ENCODE measurements at places on chromosomes 7 and 10.
A peak's percentile ranks its signal among the peaks of the same experiment; 100 is the strongest.

- DNase-seq, result no peak
Observed at GRCh38 chr7:126286317-126286716, 966.4 kb downstream of the GRM8 start.

DNA sequence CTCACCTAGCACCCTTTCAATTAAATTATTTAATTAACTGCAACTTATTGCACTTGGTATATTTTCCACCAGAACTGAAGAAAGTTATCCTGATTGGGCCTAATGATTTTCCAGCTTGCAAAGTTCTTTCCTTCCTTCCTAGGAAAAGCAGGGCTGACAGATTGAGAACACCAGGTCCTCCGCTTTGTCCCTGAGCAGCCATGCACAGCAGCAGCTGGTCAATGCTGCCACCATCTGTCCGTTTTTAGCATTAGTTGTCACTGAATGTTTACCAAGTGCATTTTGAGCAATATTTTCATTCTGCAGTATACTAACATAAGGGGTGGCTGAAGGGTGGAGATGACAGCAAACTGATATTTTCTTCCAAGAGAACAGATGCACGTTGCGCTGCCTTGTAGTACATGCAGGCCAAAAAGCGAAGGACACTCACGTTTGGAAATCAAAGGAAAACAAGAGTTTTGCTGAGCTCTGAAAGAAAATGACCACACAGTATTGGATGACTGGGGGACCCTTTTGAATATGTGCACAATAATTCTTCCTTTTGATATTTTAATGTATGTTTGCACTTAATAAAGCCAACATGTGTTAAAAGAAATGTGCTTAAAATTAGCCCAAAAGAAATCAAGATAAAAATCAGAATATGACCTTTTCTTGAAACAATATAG is 248.8 kb upstream of the PTN start:
- DNase-seq, result peak; percentile 57

DNA sequence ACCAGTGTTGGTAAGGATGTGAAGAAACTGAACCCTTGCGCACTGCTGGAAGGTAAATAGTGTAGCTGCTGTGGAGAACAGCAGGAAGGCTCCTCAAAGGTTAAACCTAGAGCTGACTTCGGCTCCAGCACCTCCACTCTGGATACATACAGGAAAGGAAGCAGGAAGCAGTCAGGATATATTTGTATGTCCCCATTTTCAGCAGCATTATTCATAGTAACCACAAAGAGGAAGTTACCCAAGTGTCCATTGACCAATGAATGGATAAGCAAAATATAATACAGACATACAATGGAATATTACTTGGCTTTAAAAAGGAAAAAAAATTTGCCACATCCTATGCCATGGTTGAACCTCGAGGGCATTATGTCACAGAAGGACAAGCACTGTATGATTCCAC is 15.0 kb downstream of the RET start:
- no peak for DNase-seq

DNA sequence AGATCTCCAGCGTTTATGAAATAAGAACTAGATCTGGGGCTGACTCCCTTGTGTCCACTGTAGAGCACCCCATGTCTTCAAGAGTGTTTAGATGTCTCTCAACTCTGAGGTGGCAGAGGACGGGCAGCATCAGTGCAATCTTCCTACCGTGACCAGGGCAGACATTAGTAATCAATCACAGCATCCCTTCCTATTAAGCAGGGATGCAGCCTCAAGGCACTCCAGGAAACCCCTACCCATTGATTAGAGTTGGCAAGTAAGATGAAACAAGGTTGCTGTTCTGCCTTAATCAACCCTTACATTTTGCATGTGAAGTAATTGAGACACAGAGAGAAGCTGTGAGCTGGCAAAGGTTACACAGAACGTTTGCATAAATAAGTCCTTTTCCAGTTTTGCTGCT is 283.7 kb upstream of the ZMIZ1 start:
- no peak for DNase-seq

GRCh38 chr7:20504060-20504459 is 111.4 kb upstream of the ABCB5 start:
- DNase-seq, result no peak

DNA sequence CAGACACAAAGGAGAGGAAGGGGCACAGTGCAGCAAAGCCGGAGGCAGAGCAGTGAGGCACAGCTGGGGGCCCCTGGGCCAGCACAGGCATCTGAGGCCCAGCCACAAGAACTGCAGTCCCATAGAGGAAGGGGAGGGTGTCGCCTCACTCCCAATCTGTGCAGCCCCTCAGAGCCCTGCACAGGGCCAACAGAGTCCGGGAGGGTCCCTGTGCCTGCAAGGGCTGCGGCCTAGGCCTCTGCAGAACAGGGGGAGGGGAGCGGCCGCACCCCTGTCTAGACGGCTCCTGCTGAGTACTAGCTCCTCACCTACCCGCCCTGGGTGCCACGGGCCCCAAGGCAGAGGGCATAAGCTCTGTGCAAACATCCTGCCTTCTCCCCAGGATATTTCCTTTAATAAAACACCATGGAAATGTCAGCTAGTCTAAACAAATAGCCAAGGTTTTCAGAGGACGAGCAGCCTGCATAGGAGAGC is 32.4 kb upstream of the RET start:
- DNase-seq, result no peak

DNA sequence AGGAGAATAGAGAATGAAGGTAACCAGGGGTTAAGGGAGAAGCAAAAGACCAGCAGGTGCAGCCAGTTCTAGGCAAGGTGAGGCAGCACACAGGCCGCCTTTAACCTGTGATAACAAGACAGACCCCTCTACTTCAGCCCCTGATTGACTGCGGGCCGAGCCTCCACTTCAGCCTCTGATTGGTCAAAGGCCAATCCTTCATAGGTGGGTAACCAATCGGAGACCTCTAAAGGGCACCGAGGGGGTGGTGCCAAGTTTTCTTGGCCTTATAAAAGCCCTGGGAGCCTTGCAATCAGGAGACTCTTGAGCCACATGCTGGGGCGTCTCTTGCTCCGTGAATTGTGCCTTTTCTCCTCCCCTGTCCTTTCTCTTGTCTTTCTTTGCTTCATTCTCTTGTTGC is 98.8 kb downstream of the ELFN1 start:
- peak; percentile 38 for DNase-seq

DNA sequence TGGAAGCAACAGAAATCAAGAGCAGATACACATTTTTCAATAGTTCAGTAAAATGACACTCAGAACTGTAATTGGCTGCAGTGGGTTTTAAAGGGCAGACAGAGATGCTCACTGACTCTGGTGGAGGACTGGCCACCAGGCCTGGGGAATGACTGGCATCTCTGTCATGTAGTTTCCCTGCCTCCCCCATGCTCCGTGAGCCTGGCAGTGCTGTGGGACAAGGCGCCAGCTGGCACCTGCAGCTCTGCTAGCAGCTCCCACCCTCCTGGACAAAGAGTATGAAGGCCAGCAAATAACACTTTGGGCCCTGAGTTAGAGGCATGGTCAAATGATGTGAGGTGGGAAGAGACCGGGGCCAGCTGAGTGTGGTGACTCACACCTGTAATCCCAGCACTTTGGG is 15.0 kb downstream of the TSPAN33 start:
- no peak for DNase-seq

DNA sequence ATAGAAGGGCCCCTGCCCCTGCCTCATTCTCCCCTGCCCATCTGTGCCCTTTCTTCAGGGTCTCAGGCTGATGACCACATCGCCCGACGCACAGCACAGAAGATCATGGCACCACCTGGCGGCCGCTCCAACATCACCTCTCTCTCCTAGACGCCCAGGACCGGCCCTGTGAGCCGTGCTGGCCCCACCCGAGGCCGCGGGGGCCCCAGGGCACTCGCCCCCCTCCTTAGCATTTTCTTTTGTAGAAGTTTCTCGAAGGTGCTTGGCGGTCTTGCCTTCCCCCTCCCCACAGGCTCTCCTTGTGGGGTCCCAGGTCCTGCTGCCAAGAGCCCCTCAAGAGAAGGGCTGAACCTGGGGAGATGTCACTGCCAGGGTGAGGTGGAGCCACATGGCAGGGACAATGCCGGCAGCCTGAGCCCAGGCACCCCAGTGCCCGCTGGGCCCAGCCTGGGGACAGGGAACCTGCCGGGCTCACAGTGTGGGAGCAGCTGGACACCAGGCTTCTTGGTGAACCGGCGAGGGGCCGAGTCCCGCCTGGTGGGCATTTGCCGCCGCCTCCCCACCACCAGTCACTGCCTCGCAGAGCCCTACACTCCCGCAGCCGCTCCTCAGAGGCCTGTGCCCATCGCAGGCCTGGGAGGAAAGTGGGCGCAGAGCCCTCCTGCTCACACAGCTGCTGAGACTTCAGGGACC is 18.2 kb downstream of the DPYSL4 start:
- DNase-seq, result peak; percentile 48

- no peak for DNase-seq
Observed at GRCh38 chr10:132624061-132624846, 86.7 kb downstream of the INPP5A start.

DNA sequence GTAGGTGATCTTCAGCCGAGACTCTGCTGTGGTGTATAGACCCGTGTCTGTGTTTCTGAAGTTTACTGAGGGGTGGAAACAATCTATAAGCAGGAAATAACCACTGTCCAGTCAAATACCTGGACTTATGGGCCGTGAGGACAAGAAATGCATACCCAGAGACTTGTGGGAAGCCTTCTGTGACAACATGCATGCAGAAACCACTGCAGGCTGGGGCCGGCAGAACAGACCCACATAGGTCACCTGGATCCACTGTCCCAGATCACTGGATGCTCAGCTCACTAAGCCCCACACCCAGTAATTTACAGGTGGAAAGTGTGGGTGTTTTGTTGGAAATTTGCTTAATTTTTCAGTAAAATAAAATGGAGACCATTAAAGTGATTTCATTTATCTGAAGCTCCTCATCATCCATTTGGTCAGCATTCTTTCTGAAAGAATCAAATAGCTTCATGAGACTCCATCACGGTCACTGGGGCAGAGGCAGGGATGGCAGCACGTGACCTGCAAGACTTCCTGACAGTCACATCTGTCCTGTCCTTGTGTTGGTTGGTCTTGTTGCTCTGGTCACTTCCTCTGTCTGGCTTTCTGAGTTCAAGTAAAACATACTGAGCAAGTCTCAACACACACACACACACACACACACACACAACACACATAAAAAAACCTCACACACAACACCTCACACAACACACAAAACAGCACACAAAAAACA is 108.3 kb downstream of the TNS3 start:
- no peak for DNase-seq

Measured in WTC11 (cell line).